ENCODE measurements at places on chromosomes 2 and 18. TPM values are rescaled to one million over a fixed set of nuclear protein-coding genes. Genes with fewer than 3 reads are reported as not detected.

Gene REEP1
- 14.2 TPM for total RNA-seq

Gene NYAP2
- not detected for total RNA-seq

Gene GALNT14
- 0.91 TPM for total RNA-seq

Gene CMPK2
- total RNA-seq: 3.4 TPM

Gene EIF5B
- 41.9 TPM for total RNA-seq

Gene SPHKAP
- 0.07 TPM for total RNA-seq

Gene LIMS3
- total RNA-seq: 0.93 TPM

Gene TWIST2
- not detected for total RNA-seq

GRCh38 chr2:84338069-84338468, 121.0 kb downstream of the SUCLG1 start:
- DNase-seq: no peak
- no peaks in the 10 kb centered on the region for H3K4me1 ChIP-seq
- no peak overlapping the region for H3K27ac ChIP-seq
- no peaks in the 10 kb centered on the region for H3K27me3 ChIP-seq
- no peak overlapping the region for H3K4me3 ChIP-seq

- H3K27me3 ChIP-seq: no peaks in the 10 kb centered on the region
- H3K36me3 ChIP-seq: no peaks in the 10 kb centered on the region
- DNase-seq: no peak
- H3K4me3 ChIP-seq: no peak overlapping the region
These were observed 404.4 kb upstream of the SOX11 start for GRCh38 chr2:5287558-5288334.

- no peaks in the 10 kb centered on the region for H3K27me3 ChIP-seq
- no peak overlapping the region for H3K27ac ChIP-seq
- DNase-seq: no peak
- H3K4me1 ChIP-seq: peaks cover 23% of the 10 kb centered on the region
These were observed 5.1 kb downstream of the TXNL4A start for GRCh38 chr18:79983253-79983652.

GRCh38 chr18:48946329-48946835, 4.4 kb downstream of the SMAD7 start:
- H3K4me1 ChIP-seq: peaks cover 70% of the 10 kb centered on the region
- peak overlapping the region; percentile 89 for H3K27ac ChIP-seq
- no peaks in the 10 kb centered on the region for H3K27me3 ChIP-seq
- H3K4me3 ChIP-seq: peak overlapping the region; percentile 97
- peaks cover 5% of the 10 kb centered on the region for H3K36me3 ChIP-seq
- DNase-seq: no peak

DNA sequence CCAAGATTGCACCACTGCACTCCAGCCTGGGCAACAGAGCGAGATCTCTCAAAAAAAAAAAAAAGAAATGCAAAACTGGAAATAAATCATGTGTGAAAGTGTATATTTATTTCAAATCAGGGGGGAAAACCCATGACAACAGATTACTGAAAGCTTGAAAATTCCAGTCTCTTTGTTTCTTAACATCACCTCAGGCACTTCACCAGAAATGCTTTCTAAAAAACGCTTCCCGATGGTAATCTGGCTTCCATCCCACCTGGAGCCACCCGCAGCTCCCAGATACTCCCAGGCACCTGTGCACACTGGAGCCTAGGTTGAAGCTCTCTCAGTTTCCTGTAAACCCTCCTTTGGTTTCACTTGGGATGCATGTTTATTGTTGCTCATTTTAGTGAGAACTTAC, 7.2 kb upstream of the ITGB6 start:
- H3K4me3 ChIP-seq: no peak overlapping the region
- no peak for DNase-seq
- peak overlapping the region; percentile 33 for H3K27ac ChIP-seq
- peaks cover 27% of the 10 kb centered on the region for H3K4me1 ChIP-seq
- H3K36me3 ChIP-seq: no peaks in the 10 kb centered on the region
- H3K27me3 ChIP-seq: no peaks in the 10 kb centered on the region

GRCh38 chr18:13159579-13159978, 59.0 kb upstream of the LDLRAD4 start:
- no peak for DNase-seq
- no peak overlapping the region for H3K4me3 ChIP-seq
- H3K27ac ChIP-seq: no peak overlapping the region
- H3K27me3 ChIP-seq: no peaks in the 10 kb centered on the region

- H3K4me1 ChIP-seq: peaks cover 10% of the 10 kb centered on the region
- no peaks in the 10 kb centered on the region for H3K36me3 ChIP-seq
- H3K27me3 ChIP-seq: peaks cover 49% of the 10 kb centered on the region
- H3K4me3 ChIP-seq: no peak overlapping the region
- no peak overlapping the region for H3K27ac ChIP-seq
- DNase-seq: no peak
These were observed 390.2 kb downstream of the THSD7B start for GRCh38 chr2:137155356-137156104.

DNA sequence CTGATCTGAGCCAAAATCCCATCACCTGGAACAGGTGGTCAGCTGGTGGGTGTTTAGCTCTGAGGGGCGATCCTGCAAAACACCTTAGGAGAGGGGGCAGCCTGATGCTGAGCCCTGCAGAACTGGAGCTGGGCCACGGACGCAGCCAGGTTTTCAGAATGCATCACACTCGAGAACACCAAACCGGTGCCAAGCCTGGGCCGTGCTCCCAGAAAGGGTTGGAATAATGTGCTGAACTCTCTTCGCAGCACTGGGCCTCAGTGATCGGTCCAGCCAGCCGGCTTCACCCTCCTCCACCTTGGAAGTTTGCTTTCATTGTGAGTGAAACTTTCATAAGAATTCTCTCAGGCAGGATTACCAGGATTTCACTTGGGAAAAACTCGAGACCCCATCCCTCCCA, 56.5 kb upstream of the TTC39C start:
- peaks cover 4% of the 10 kb centered on the region for H3K27me3 ChIP-seq
- DNase-seq: no peak
- no peak overlapping the region for H3K27ac ChIP-seq

- no peak overlapping the region for H3K27ac ChIP-seq
- H3K27me3 ChIP-seq: no peaks in the 10 kb centered on the region
- no peak overlapping the region for H3K4me3 ChIP-seq
- H3K4me1 ChIP-seq: no peaks in the 10 kb centered on the region
- no peaks in the 10 kb centered on the region for H3K36me3 ChIP-seq
- DNase-seq: no peak
These were observed 782.6 kb downstream of the MBD2 start for GRCh38 chr18:53441761-53442414.

GRCh38 chr2:28169492-28169891, 223.2 kb upstream of the FOSL2 start:
- no peak for DNase-seq
- H3K36me3 ChIP-seq: peaks cover 2% of the 10 kb centered on the region
- no peaks in the 10 kb centered on the region for H3K27me3 ChIP-seq
- no peak overlapping the region for H3K27ac ChIP-seq
- H3K4me1 ChIP-seq: peaks cover 9% of the 10 kb centered on the region

GRCh38 chr2:28172114-28172898, 220.4 kb upstream of the FOSL2 start:
- no peak overlapping the region for H3K4me3 ChIP-seq
- H3K36me3 ChIP-seq: peaks cover 10% of the 10 kb centered on the region
- no peaks in the 10 kb centered on the region for H3K27me3 ChIP-seq
- H3K27ac ChIP-seq: no peak overlapping the region

DNA sequence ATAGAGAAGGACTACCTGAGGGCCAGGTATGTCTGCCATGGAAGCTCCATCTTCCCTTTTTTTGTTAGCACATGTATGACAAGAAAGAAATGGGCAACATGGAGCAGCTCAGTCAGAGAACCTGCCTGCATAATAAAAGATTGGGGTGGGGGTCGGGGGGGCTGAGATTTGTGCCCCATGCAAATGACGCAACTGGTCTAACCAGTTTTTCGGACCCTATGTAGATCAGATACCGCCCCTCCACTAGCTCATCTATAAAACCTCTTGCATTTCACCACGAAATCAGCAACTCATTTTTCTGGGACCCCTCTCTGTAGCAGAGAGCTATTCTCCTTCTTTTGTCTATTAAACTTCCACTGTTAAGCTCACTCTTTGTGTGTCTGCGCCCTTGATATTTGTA, 657.2 kb downstream of the ERBB4 start:
- no peak for DNase-seq
- H3K27ac ChIP-seq: no peak overlapping the region
- H3K4me1 ChIP-seq: no peaks in the 10 kb centered on the region

DNA sequence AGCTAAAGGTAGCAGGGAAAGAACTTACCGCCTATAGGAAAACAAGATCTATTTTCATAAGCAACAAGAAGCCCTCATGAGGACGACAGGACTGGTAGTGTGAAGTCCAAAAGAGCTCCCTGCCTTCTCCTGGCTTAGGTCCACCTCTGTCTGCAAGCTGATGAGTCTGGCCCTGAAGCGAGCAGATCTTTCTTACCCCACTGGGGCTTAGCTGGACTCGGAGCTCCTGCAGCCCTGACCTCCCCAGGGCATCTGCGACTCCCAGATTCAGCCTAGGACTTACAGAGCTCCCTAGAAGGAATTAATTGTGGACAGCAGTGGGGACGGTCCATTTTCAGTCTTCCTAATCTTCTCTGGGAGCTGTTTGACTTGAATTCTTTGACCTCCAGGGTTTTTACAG, 53.7 kb downstream of the MCFD2 start:
- DNase-seq: no peak
- no peak overlapping the region for H3K4me3 ChIP-seq
- H3K27ac ChIP-seq: no peak overlapping the region
- H3K27me3 ChIP-seq: peaks cover 15% of the 10 kb centered on the region

- no peak overlapping the region for H3K4me3 ChIP-seq
- peaks cover 2% of the 10 kb centered on the region for H3K36me3 ChIP-seq
- H3K27ac ChIP-seq: no peak overlapping the region
- H3K27me3 ChIP-seq: no peaks in the 10 kb centered on the region
These were observed 25.4 kb downstream of the FBLN7 start for GRCh38 chr2:112163541-112163981.

DNA sequence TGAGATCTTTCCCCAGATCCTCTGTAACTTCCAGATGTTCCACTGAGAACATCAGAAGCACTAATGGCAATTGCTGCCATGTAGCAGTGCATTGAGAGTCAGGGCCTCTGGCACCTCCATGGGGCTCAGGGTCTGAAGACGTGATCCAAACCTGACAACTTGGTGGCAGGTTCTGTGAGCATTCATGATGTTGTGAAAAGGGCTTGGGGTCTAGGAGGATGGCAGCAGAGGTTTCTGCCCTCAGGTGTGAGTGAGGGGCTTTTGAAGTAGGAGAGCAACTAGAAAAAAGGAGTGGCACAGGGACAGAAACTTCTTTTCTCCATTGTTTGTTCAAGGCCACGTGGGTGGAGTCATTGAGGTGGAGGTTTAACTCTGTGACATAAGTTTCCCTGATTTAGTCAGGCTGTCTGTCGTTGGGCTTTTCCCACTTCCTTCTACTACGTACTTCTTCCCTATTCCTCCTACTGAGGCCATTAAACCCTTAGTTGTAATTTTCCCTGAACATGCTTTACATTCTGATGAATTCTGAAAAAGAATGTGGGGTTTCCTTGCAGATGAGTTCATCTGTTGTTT, 13.1 kb downstream of the CFLAR start:
- peaks cover 11% of the 10 kb centered on the region for H3K36me3 ChIP-seq
- no peaks in the 10 kb centered on the region for H3K27me3 ChIP-seq
- H3K4me3 ChIP-seq: no peak overlapping the region
- peak overlapping the region; percentile 14 for H3K27ac ChIP-seq
